ENCODE measurements at places on chromosomes 7 and 10. TPM values are rescaled to one million over a fixed set of nuclear protein-coding genes. Genes with fewer than 3 reads are reported as not detected.

GRCh38 chr7:120927454-120928103, 23.0 kb upstream of the ING3 start:
- no peak overlapping the region for H3K27ac ChIP-seq
- no peak for DNase-seq
- H3K4me3 ChIP-seq, result no peak overlapping the region
- H3K27me3 ChIP-seq, result no peaks in the 10 kb centered on the region
- no peaks in the 10 kb centered on the region for H3K36me3 ChIP-seq
- H3K4me1 ChIP-seq, result no peaks in the 10 kb centered on the region

GRCh38 chr10:103507235-103508191, 14.0 kb downstream of the NEURL1 start:
- H3K4me3 ChIP-seq, result no peak overlapping the region
- peaks cover 79% of the 10 kb centered on the region for H3K27me3 ChIP-seq
- no peak for DNase-seq
- H3K36me3 ChIP-seq, result no peaks in the 10 kb centered on the region

- DNase-seq, result no peak
- no peaks in the 10 kb centered on the region for H3K27me3 ChIP-seq
- H3K27ac ChIP-seq, result no peak overlapping the region
- no peaks in the 10 kb centered on the region for H3K36me3 ChIP-seq
- no peak overlapping the region for H3K4me3 ChIP-seq
Observed at GRCh38 chr10:77940627-77941026, 14.1 kb upstream of the DLG5 start.

DNA sequence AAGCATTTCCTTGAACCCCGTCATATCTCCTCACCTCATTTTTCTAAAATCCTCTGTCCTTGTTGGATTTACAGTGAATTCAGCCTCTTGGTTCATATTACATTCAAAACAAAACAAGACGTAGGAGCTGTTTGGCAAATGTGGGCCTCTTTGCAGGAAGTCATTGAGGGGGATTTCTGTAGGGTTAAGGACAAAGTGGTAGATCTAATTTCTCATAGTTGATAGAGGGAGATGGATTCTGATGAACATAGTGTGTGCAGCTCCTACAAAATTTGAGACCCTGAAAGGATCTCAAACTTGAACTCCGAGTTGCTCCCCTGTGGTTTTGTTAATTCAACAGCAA, 682 bp downstream of the TBXAS1 start:
- peak; percentile 61 for DNase-seq
- H3K27ac ChIP-seq, result no peak overlapping the region

DNA sequence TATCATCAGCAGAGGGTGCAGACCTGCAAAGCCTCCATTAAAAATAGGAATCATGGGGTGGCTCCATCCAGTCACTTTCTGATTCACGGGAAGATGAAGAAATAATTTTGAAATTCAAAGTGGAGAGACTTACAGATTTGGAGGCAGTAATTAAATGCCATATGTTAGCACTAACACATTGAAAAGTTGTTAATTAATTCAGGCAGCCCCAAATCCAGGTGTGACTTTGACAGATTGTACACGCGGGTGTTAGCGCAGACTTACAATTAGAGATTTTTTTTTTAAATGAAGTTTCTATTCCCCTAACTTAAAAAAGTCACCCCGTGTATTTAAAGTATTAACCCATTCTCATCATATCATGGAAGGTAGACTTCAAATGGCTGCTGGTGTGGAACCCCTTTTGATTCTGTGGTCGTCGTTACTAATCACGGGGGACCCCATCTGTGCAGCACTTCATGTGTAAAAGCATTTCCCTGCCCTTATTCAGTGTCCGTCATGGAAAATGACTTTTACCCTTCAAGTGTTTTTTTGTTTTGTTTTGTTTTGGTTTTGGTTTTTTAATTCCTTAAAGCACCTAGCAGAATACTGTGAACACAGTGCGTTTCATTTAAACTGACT, 235.8 kb downstream of the CELF2 start:
- H3K4me3 ChIP-seq, result no peak overlapping the region
- H3K27me3 ChIP-seq, result no peaks in the 10 kb centered on the region
- DNase-seq, result no peak
- no peak overlapping the region for H3K27ac ChIP-seq
- H3K36me3 ChIP-seq, result no peaks in the 10 kb centered on the region

KIAA1549 gene
- 11.1 TPM for total RNA-seq

GJC3 gene
- not detected for total RNA-seq

ELOVL3 gene
- total RNA-seq, result 0.62 TPM

CD36 gene
- total RNA-seq, result 2.6 TPM
